ENCODE measurements at places on chromosomes 4 and X. TPM values are rescaled to one million over a fixed set of nuclear protein-coding genes. Genes with fewer than 3 reads are reported as not detected.

DNA sequence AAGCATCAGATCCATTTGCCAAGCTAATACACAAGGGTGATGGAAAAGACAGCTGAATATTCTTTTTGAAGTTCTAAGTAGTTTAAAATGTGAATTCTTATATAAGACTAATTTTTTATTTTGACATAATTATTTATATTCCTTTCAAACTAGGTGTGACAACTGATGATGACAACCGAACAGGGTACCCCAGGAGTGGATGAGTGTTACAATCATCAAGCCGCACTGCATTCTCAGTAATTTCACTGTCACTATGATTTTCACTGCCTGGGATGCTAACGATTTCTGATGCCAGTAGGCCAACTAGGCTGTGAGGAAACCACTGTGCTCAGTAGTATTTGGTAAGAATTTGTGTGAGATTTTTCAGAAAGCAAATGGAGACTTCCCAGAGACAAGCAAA is 317.5 kb downstream of the ARAP2 start:
- no peak overlapping the region for H3K4me3 ChIP-seq
- no peak overlapping the region for H3K27ac ChIP-seq
- no peaks in the 10 kb centered on the region for H3K27me3 ChIP-seq
- no peak for DNase-seq
- H3K4me1 ChIP-seq = no peaks in the 10 kb centered on the region
- no peaks in the 10 kb centered on the region for H3K36me3 ChIP-seq

DNA sequence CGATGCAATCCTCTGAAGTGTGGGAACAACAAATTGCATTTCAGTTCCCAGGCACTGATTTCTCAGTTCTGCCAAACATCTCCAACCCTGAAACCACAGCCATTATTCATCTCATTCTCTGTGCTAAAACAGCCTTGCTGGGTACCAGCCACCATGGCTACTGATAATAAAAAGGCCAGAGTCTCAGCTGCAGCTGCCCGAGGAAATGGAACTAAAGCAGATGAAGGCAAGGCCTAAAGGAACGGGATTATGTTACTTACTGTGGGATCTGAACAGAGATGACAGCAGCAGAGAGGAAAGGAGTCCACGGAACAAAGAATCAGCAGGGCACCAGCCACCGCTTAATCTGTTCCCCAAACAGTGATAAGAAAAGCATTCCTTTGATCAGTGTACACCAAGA is 155.7 kb downstream of the PAPSS1 start:
- no peak for DNase-seq
- no peak overlapping the region for H3K4me3 ChIP-seq
- H3K36me3 ChIP-seq = no peaks in the 10 kb centered on the region
- H3K27ac ChIP-seq = no peak overlapping the region
- no peaks in the 10 kb centered on the region for H3K27me3 ChIP-seq
- no peaks in the 10 kb centered on the region for H3K4me1 ChIP-seq

DNA sequence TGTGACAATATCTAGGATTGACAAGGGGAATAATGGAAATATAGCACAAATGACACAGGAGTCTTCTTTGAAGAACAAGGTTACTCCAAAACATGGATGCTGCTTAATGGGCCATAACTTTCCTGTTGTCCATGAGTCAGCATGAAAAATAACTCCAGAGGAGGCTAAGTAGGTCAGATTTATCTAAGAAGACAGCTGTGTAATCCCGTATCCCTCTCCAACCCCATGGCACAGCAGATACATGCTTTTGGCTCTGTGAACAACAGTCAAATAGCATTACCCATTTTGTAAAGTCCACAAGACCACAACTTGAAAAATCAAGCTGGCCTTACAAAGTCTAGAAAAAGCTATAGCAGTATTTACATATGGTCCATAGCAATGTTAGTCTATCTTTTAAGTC is 2.1 kb upstream of the TMEM131L start:
- H3K4me1 ChIP-seq = no peaks in the 10 kb centered on the region
- DNase-seq = no peak
- no peaks in the 10 kb centered on the region for H3K36me3 ChIP-seq

DNA sequence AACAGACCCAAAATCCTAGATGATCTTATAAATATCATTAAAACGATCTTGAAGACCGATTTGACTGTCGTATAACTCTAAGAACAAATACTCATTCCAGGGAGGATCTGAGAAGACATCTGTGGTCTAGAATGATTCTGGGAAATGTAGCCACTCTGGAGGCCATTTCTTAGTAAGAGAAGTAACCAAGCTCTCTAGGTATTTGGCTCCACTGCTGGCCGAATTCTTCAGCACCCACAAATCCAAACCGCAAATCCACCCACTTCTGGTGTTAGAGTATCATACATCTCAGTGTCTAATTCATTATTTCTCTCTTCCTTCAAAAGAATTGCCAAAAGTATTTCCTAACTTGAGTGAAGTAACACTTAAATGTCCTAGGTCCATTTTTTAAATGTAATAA is 23.9 kb downstream of the KLHL5 start:
- H3K4me1 ChIP-seq = no peaks in the 10 kb centered on the region
- no peak for DNase-seq
- H3K27me3 ChIP-seq = no peaks in the 10 kb centered on the region
- no peak overlapping the region for H3K27ac ChIP-seq
- peaks cover 6% of the 10 kb centered on the region for H3K36me3 ChIP-seq
- H3K4me3 ChIP-seq = no peak overlapping the region

- no peaks in the 10 kb centered on the region for H3K4me1 ChIP-seq
- no peak overlapping the region for H3K4me3 ChIP-seq
- peaks cover 55% of the 10 kb centered on the region for H3K27me3 ChIP-seq
- no peaks in the 10 kb centered on the region for H3K36me3 ChIP-seq
- DNase-seq = no peak
These were observed 3.0 kb upstream of the PHOX2B start for GRCh38 chr4:41751449-41752061.

DNA sequence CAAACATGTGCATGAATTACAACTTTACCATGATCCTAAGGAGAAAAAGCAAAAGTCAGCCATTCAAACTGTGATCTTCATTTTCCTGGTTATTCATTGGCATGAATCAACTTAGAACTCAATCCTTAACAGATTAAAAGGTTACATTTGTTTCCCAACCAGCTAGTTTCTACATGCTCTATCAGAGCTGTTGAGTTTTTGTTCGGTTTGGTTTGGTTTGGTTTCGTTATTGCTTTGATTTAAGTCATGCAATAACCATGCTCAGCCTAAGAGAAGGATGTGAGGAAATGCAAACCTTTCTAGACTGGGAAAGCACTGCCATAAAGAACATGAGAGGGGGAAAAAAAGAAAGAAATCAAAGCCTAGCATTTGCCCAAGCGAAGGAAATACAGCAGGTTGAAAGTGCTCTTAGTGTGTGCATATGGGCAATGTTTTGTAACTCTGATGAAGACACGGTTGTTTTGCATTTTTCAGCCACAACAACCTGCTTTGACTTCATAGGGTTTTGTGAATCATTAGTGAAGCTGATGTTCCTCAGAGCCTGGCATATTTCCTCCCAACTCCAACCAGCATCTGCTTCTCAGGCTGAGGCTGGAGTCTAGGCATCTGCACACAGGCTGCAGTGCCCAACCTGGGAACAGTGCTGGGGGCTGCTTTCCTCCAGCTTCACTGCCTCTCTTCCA is 234.3 kb downstream of the ZNF674 start:
- H3K4me1 ChIP-seq = no peaks in the 10 kb centered on the region

- DNase-seq = no peak
- H3K4me3 ChIP-seq = no peak overlapping the region
- no peaks in the 10 kb centered on the region for H3K36me3 ChIP-seq
These were observed 150.5 kb downstream of the TBCK start for GRCh38 chr4:106165351-106166010.

DNA sequence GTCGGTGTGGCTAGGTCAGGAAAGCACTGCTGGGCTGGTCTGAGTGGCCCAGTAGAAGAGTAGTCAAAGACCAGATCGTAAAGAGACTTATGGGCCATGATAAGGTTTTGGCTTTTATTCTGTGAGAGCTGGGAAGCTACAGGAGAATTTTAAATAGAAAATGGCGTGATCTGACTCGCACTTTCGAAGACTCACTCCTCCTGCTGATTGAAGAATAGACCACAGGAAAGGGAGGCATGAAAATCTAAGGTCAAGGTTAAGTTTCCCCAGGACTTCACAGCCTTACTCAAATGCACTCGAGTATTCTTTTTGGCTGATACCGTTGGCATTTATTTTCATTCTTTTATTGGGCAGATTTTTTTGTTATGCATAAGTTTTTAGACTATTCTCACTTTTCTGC is 231.4 kb upstream of the ANKRD50 start:
- no peak overlapping the region for H3K27ac ChIP-seq
- DNase-seq = no peak
- peaks cover 16% of the 10 kb centered on the region for H3K4me1 ChIP-seq
- H3K4me3 ChIP-seq = no peak overlapping the region
- H3K27me3 ChIP-seq = no peaks in the 10 kb centered on the region

The CENPC gene
- total RNA-seq = 28.0 TPM

The FGFBP1 gene
- total RNA-seq = 1.4 TPM

The TRIML2 gene
- not detected for total RNA-seq

Measured in sigmoid colon (tissue), 7 donors.